ENCODE measurements at places on chromosomes 7 and 10.

DNA sequence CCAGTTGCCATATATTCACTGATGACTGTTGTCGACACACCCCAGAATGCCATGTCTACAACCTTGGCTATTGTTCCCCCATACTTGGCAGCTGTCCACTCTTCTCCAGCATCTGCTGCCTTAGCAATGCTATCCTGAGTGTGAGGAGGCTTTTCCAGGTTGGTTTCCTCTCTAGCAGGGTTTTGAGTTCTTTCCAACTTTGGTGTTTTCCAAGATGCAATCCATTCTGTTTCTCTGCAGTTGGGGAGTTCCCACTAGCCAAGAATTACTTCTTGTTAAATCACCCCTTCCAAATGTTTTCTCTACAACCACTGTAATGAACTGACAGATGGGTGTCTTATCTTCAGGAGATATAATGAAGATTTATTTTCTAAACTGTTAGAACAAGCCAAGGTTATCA, 617.4 kb downstream of the CCSER2 start:
- no peak for DNase-seq

DNA sequence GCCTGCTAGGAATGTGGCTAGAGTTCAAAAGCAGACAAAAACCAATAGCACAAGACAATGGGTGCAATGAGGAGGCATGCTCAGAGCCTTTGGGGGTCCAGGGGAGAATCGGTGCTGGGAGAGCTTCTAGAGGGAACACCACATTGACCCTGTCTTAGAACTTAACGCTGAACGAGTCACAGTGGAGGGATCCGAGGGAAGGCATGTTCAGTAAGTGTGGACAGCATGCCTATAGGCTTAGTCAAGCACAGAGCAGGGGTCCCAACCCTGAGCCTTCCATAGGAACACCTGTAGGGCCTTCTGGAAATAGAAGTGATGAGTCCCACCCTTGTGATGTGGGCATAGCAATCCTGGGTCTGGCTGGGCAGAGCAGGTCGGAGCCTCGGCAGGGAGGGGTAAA, 148.7 kb downstream of the PKD1L1 start:
- no peak for DNase-seq

- no peak for DNase-seq
These were observed 71.3 kb downstream of the PIP4K2A start for GRCh38 chr10:22643116-22643515.

DNA sequence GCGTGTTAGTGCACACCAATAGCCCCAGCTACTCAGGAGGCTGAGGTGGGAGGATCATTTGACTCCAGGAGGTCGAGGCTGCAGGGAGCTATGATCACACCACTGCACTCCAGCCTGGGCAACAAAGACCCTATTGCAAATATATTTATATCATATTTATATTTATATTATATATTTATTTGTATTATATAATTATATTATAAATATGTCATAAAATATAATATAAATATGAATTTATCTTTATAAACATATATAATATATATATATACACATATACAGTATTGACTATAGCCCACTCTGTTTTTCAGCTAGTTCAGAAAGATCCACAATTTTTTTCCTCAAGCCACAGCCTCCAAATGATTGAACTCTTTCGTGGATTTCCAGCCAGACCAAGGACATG, 45.3 kb upstream of the MYL10 start:
- DNase-seq: no peak

- no peak for DNase-seq
These were observed 60.8 kb downstream of the MDH2 start for GRCh38 chr7:76108540-76109233.

DNA sequence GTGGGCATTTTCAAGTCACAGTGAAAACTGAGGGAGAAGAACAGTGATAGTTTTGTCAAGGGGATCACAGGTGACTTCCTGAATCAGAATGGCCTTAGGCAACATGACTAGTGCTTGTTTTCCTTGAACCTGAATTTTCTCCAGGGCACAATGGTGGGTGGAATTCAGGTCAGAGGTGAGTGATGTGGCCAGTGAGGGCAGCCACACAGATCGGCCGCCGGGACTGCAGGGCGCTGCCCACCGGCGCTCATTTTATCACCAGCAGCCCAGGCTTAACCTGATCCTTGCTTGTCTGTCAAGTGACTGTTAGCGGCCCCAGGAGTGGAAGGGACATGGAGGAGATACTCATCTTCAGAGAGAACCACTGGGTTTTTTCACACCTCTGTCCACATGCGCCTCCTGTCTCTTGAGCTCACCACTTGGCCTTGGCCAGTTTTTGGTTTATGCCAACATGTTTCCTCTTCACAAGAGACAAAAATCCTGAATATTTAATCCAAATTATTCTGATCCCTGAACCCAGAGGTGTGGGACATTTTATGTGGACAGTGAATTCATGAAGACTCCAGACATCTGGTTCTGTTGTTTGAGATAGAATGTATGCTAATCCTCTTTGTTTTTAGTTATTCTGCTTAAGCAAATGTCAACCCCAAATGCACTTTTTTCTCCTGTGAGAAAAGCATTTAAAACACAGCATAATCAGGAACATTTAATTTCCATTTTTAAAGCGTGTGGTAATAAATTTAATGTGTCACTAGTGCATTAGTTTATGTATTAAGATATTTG, 108.7 kb downstream of the DOCK1 start:
- DNase-seq: no peak

DNA sequence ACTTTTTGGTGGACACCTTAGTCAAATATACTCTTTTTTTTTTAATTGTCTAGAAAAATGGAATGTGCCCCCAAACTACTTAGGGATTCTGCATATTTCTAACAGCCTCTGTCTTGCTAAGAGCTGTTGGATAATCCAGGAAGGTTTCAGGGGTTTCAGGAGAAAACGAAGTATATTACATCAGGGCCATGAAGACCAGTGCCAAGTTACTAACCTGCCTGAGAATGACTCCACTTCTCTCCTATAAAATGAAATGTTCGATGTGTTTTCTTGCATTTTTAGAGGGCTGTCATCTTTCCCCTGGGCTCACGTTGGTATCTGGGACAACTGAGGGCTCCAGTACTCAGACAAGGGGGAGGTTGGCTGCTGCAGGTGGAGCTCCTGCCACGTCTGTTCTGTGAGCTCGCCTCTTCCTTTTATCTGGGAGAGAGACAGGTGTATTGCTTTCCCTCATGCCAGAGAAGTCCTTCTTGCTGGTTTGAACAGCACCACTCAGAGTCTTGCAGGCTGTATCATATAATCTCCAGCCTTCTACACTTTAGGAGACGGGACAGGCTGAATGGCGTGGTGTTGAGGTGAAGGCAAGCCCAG, 71.3 kb downstream of the CAMK1D start:
- no peak for DNase-seq
